Activated T-cell treated with anti-CD3 and anti-CD28 coated beads, Interleukin-2, amount 50 U/mL, for 48 hours (primary cell): ENCODE measurements at places on chromosomes 5 and 9.

GRCh38 chr5:37247036-37247435 is 2.1 kb downstream of the CPLANE1 start:
- DNase-seq, result no peak

GRCh38 chr9:125262294-125262991 is 817 bp downstream of the GAPVD1 start:
- DNase-seq, result no peak

GRCh38 chr5:159471904-159472303 is 141.6 kb upstream of the IL12B start:
- DNase-seq, result no peak

DNA sequence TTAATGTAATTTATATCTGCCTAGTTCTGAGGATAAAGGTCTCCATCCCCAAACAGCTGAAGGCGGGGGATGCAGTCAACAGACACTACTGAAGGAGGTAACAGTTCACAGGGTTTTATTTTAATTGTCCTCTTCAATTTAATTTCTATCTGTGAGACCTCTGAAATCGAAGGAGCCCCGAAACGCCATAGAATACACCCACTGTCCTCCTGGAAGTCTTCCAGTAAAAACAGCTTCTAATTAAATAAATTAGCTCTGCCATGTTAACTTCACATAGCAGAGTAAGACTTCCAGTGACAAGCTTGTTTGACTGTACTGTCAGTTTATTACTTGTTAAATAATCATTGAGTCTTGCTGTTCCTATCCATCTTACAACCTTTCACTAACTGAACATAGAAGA is 193.5 kb downstream of the SEC61B start:
- no peak for DNase-seq

DNA sequence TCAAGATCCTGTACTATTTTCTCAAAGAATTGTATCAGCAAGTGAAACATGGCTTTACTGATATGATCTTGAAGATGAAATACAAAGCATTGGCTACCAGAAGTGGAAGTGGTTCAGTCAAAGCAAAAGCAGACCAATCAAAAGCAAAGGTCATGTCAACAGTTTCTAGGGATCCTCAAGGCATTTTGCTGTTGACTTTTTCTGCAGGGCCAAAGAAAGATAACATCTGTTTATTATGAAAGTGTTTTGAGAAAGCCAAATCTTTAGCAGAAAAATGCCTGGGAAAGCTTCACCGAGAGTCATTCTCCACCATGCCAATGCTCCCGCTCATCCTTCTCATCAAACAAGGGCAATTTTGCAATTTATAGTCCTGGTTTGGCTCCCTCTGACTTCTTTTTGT is 90.3 kb upstream of the ACO1 start:
- no peak for DNase-seq

DNA sequence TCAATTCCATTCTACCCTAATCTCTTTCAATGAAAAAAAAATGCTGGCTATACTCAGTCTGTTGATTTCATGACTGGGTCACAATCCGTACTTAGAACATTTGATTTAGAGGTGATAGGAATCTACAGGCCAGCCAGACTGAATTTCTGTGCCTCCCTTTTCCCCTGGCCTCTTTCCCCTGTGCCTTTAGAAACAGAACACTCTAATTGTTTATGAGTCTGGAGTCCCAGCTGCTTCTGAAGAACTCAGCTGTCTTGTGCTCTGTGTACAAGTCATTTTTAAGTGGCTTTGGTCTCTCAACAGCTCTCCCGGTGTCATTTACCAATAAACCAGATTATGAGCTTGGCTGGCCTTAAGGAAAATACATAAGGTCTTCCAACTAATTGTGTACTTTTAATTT is 94.1 kb upstream of the ITGA2 start:
- no peak for DNase-seq

DNA sequence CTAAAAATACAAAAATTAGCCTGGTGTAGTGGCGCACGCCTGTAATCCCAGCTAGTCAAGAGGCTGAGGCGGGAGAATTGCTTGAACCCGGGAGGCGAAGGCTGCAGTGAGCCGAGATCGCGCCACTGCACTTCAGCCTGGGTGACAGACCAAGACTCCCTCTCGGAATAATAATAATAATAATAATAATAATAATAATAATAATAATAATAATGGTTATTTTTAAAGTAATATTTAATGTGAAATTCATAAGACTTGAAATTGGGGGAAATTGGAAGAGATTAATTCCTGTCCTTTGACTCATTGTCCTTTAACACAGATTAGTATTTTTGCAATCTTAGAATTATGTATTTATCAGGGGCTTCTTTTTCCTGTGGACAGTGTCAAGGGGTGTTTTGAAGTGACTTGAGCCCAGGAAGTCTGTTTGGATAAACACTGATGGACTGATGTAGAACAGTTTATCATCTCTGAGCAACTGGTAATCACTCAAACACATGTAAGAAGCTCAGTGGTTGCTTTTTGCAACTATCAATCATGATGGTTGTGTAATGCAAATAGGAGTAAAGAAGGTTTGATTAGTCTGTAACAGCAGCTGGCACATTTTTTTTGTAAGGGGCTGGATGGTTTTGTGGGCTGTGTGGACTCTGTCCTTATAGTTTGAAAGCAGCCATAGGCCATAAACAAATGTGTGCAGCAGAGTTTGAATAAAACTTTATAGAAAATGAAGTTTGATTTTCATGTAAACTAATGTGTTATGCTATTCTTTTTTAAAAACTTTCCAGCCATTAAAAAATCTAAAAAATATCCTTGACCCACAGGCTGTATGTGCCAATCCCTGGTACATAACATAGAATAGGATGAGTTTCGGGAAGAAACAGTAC is 93.5 kb downstream of the F2RL2 start:
- no peak for DNase-seq

DNA sequence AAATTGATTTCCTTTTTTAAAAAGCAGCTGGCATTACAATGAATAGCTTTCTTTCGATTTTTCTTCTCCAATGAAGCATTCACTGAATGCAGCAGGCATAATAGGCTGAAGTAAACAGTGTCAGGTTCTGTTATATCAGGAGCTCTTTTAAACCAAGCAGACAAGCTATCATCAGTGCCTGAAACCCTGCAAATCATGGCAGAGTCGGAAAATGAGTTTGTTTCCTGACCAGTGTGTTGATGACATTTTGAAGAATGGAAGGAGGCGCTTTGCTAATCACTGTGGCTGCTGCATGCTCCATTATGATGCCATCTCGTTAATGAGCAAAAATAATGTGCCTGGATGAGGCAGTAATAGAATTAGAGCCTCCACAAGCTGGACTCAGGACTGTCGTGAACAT is 284.5 kb downstream of the ZNF608 start:
- DNase-seq, result no peak

- DNase-seq, result no peak
These were observed 84.7 kb upstream of the TNFAIP8 start for GRCh38 chr5:119270960-119271757.

GRCh38 chr9:126752376-126752775 is 52.5 kb upstream of the ZBTB43 start:
- no peak for DNase-seq

GRCh38 chr5:151148583-151148982 is 9.0 kb downstream of the ANXA6 start:
- no peak for DNase-seq

GRCh38 chr9:123823194-123823947 is 106.6 kb downstream of the DENND1A start:
- DNase-seq, result no peak
